ENCODE measurements at places on chromosomes 1 and 21. TPM values are rescaled to one million over a fixed set of nuclear protein-coding genes. Genes with fewer than 3 reads are reported as not detected.

Gene CAMK2N1
- 109 TPM for total RNA-seq

Gene KLF18
- total RNA-seq = not detected

Gene HSPB7
- not detected for total RNA-seq

GRCh38 chr1:177923441-177923840 lies 46.4 kb downstream of the SEC16B start:
- no peak for DNase-seq

DNA sequence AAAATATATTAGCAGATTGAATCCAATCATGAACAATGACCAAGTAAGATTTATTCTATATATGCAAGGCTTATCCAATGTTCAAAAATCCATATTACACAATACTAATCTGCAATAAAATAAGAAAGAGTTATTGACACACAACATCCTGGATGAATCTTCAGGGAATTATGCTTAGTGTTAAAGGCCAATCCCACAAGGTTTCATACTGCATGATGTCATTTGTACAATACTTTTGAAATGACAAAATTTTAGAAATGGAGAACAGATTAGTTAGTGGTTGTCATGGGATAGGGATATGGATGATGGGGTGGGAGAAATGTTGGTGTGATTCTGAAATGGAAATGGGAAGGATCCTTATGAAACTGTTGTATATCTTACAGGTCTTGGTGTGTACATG lies 425.7 kb downstream of the SIPA1L2 start:
- no peak for DNase-seq

DNA sequence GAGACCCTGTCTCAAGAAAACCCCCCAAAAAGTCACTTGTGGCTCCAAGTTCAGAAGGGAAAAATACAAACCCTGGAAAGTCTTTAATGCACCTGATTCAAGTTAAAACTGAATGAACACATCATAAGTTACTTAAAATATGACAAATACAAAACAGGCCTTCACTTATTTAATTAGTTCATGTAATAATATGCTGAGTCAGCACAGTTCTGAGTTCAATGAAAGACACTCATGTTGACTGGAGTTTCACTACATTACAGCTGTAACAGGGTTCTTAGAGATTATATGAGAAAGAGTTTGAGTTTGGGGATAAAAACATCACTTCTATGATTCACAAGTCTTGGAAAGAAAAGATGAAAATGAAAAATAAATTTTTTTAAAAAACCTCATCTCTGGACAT lies 51.0 kb downstream of the DEGS1 start:
- no peak for DNase-seq

GRCh38 chr1:234927312-234927970 lies 201.2 kb downstream of the TOMM20 start:
- DNase-seq = no peak

- no peak for DNase-seq
Observed at GRCh38 chr1:165661703-165662102, 30.7 kb downstream of the MGST3 start.

GRCh38 chr1:119324198-119324597 lies 44.4 kb upstream of the HAO2 start:
- DNase-seq = no peak

GRCh38 chr21:34934350-34934749 lies 114.8 kb downstream of the RUNX1 start:
- DNase-seq = no peak

GRCh38 chr1:172498857-172499256 lies 34.1 kb upstream of the SUCO start:
- DNase-seq = no peak

DNA sequence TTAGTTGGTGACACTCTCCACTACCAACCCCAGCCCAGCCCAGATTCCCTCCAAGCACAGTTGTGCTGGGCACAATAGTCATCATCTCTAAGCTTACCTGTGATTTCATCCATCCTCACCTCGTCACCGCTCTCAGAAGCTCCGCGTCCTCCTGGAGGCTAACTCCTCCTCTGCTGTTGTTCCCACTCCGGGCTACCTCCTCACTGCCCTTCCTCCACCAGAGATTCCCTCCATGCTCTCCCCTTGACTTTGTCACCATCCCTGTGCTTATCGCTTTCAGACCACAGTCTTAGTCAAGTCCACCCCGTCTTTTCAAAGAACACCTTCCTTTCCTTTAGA lies 47.0 kb upstream of the KIF26B start:
- no peak for DNase-seq

DNA sequence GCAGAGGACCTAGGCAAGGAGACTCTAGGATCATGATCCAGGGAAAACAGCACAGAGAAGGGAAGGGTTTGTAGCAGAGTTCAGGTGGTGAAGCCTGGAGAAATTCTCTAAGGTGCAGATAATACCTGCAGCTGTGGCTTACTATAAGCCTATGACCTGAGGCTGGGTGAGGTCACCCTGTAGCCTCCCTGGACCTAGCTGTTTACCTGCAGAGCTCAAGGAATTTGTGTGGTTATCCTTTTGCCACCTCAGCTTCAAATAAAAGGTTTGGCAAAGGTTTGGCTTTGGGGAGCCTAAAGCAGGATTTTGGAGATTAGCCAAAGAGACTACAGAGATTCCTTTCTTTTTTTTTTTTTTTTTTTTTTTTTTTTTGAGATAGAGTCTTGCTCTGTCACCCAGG lies 79.5 kb upstream of the ZNF648 start:
- no peak for DNase-seq

- DNase-seq = no peak
Observed at GRCh38 chr1:163197022-163197421, 5.7 kb downstream of the RGS5 start.

GRCh38 chr1:82560566-82560965 lies 759.8 kb downstream of the ADGRL2 start:
- DNase-seq = no peak

DNA sequence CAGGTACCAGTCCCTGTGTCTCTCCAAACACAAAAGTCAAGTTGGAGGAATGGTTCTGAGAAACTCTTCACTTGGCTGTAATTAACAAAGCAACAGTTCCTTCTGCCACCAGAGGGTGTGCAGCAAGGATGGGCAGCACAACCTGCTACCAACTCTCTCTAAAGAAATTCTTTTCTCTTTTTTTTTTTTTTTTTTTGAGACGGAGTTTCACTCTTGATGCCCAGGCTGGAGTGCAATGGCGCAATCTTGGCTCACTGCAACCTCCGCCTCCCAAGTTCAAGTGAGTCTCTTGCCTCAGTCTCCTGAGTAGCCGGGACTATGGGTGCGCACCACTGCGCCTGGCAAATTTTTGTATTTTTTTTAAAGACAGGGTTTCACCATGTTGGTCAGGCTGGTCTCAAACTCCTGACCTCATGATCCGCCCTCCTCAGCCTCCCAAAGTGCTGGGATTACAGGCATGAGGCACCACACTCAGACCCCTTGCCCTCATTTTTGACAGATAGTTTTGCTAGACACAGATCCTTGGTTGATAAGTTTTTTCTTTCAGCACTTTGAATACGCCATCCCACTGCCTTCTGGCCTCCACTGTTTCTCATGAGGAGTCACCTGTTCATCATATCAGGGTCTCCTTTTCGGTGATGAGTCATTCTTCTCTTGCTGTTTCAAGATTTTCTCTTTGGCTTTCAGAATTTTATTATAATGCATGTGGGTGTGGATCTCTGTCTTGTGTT lies 12.1 kb upstream of the DEGS1 start:
- DNase-seq = no peak
